Stimulated activated CD4-positive, alpha-beta T cell treated with anti-CD3 and anti-CD28 coated beads, TNF-alpha, amount 100 ng/mL, for 4 hours (primary cell): ENCODE measurements at places on chromosomes 12 and 14.

- DNase-seq, result no peak
Observed at GRCh38 chr12:124406043-124406442, 111.2 kb downstream of the RFLNA start.

GRCh38 chr14:73462048-73462715 lies 3.8 kb upstream of the NUMB start:
- no peak for DNase-seq

- no peak for DNase-seq
Observed at GRCh38 chr12:96136161-96136560, 58.0 kb upstream of the ELK3 start.

- no peak for DNase-seq
Observed at GRCh38 chr14:103693515-103693914, 21.7 kb downstream of the XRCC3 start.

- DNase-seq, result no peak
Observed at GRCh38 chr14:39339003-39339402, 93.2 kb downstream of the FBXO33 start.

DNA sequence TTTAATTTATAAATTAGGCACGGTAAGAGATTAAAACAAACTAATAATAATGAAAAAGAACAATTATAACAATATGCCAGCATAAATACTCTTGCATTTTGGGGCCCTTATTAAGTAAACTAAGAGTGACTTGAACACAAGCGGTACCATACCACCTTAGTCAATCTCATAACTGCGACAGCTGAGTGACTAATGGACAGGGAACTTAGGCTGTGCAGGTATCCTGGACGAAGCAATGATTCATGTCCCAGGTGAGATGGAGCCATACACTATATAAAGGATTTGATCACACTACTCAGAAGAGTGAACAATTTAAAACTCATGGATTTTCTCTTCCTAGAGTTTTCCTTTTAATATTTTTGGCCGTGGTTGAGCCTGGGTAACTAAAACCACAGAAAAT lies 4.3 kb downstream of the KLRC4 start:
- no peak for DNase-seq

DNA sequence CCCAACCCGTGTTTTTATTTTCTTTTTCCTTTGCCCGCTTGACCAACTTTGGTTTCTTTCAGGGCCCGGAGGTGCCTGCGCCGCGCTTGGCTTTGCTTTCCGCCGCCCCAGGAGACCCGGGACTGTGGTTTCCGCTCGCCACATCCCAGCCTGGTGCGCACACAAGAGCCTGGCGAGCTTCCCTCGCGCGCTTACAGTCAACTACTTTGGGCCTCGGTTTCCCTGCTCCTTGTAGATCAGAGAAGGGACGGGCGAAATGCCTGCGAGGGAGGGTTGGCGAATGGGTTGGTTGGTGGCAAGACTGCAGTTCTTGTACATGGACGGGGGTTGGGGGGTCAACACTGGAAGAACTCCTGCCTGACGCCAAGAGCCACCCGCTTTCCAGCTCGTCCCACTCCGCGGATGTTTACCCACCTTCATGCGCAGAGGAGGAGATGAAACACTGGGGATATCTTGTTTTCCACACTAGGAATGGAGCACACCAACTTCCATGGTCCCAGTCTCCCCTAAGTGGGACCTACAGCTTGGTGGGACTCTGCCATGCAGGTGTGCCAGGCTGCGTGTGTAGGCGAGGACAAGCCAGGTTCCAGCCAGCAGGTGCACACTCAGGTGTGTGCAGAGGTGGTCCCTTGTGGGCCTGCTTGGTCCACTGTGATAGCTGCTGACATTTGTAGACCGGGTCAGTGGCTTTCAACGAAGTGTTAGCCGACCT lies 16.6 kb upstream of the TBX3 start:
- no peak for DNase-seq

GRCh38 chr12:81010641-81011040 lies 67.2 kb upstream of the ACSS3 start:
- DNase-seq, result no peak

- no peak for DNase-seq
Observed at GRCh38 chr12:14921218-14921617, 17.1 kb downstream of the ERP27 start.

GRCh38 chr12:90071996-90072395 lies 363.4 kb upstream of the ATP2B1 start:
- no peak for DNase-seq

DNA sequence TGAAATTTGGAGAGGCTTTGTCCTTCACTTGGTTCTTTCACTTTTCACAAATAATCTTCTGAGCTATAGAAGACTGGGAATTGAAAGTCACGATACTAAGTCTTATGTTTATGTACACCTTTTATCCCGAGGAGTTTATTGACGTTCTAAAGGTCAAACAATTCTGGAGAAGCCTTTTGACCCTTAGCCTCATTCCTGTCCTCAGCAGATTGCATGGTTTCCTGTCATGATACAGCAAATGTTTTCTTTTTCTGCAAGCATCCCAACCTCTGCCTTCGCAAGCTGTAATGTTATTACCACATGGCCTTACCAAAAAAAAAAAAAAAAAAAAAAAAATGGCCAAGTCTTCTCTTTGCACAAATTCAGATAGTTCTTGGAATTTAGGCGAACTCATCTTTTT lies 411.7 kb upstream of the FLRT2 start:
- DNase-seq, result no peak

GRCh38 chr14:102295270-102295669 lies 9.7 kb downstream of the MOK start:
- no peak for DNase-seq

- no peak for DNase-seq
Observed at GRCh38 chr12:64172143-64172970, 49.7 kb downstream of the KICS2 start.

DNA sequence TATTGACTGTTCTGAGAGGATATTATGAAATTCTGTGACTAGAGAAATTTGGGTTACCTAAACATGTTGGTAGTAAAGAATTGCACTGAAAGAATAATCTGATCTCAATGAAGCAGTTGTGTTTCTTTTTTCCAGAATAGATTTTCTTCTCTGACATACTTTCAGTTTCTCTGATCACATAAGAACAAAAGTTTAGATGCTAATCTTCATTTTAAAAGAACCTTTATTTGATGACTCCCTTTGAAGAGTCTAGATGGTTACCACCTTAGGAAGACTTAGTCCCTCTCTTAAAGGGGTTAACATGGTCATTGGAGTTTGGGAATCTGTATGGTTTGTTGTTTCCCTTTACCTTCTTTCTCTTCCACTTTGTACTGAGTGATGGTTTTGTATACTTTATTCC lies 58.6 kb downstream of the MON2 start:
- no peak for DNase-seq

DNA sequence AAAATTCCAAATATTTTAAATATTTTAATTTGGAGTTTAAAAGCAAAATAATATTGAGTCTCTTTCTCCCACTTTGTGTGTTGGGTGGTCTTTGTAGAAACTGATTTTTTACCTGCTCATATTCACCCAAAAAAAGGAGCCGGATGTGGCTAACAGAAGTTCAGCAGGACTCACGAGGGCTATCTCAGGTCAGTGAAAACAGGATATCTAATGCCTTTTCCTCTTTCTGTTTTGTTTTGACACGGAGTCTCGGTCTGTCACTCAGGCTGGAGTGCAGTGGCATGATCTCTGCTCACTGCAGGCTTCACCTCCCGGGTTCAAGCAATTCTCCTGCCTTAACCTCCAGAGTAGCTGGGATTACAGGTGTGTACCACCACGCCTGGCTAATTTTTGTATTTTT lies 30.8 kb downstream of the COA8 start:
- no peak for DNase-seq

- DNase-seq, result no peak
Observed at GRCh38 chr12:32512910-32513309, 113.6 kb downstream of the FGD4 start.

GRCh38 chr12:127363392-127363791 lies 903.6 kb upstream of the TMEM132C start:
- DNase-seq, result no peak

DNA sequence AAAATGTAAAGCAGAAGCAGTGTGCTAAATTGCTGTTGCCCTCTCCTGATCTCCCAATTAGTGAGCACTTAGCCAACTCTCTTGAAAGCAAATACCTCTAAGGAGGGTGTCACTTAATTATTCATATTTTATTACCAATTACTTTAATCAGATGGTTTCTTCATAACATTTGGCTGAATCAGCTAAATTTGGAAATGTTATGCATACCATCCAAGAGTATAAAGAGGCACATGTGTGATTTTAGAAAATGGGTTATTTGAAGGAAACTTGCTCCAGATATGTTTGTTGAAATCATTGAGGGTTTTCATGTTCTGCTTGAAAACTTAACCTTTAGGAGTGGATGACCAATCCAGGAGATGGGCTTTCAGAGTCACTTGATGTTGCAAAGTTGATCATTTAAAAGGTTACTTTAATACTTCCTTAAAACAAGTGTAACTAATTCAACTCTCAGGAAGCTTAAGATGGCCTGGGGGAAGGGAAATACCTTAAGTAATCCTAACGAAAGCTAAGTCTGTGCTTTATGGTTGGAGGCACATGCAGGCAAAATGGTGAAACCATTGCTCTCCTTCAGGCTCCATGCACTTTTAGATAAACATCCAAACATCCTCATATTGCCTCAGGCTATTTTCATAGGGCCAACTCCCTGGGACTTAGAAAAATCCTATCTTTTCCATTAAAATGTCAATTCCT lies 434.5 kb downstream of the MDGA2 start:
- no peak for DNase-seq

DNA sequence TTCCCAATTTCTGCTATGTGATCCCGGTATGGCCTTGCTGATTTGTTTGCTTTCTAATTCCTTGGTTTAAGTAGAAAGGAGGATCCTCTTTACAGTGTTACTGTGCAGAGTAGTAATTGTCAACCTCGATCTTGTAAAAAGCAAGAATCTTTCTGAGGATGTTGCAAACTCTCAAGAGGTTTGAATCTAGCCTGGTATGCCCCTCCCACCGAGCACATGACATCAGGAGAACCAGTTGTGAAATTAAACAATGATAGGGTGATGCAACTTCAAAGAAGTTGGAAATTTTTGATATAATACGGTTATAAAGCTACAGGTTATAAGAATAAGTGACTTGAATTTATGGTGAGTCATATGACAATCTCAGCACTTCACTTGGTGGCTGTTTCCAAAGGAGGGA lies 35.0 kb upstream of the FUT8 start:
- no peak for DNase-seq

DNA sequence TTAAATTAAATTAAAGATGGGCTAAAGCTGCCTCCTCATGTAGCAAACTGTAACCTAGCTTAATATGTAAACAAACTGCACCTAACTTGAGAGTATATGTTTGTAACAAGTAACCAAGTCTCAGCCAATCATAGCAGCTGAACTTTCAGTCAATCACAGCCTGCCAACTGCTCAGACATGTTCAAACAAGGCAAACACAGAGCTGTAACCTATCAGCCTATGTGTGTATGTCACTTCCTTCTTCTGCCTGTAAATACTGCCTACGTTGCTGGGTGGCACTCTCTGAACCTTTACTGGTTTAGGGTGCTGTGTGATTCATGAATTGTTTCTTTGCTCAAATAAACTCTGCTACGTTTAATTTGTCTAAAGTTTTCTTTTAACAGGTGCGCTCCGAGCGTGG lies 2.9 kb downstream of the SERPINA6 start:
- no peak for DNase-seq

GRCh38 chr12:11693601-11694000 lies 44.1 kb downstream of the ETV6 start:
- DNase-seq, result no peak

- DNase-seq, result peak; percentile 23
Observed at GRCh38 chr14:95774265-95775160, 60.6 kb upstream of the TCL1A start.

DNA sequence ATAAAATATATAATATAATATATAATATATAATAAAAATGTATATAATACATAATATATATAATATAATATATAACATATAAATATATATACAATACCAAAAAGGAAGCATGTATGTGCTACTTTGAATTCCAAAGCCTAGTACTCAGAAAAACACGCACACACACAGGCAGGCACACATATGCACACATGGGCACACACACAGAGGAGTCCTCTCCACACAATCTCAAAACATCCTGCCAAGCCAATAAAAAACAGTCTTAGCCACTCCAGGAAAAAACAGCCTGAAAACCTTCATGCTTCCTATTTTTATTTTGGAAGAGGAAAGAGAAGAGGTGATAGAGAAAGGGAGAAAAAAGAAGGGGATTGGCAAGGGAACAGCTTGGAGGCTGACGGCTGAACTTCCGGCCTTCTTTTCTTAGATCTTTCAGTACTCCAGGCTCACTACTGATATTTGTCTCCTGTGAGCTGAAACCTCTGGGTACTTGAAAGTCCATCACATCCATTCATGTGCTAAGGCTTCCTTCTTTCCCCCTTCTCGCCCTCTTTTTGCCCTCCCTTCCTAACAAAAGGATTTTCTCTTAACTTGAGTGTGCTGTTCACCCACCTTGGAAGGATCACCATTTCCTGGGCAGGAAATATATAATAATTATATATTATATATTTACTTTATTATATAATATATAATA lies 394.2 kb downstream of the NUAK1 start:
- no peak for DNase-seq

DNA sequence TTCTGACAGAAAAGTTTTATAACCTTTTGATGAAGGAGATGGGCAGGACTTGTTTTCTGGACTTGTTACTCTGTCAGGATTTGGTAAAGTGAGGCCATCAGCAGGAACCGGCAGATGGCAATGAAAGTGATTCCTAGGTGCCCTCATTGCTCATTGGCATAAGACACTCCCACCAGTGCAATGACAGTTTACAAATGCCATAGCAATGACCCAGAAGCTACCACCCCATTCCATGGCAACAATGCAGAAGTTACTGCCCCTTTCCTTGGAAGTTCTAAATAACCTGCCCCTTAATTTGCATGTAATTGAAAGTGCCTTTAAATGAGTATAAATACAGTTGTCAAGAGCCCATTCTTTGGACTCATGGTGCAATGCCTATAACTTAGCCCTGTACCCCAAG lies 222.6 kb downstream of the CEP128 start:
- no peak for DNase-seq

GRCh38 chr14:76837524-76837923 lies 11.3 kb downstream of the LRRC74A start:
- DNase-seq, result no peak

DNA sequence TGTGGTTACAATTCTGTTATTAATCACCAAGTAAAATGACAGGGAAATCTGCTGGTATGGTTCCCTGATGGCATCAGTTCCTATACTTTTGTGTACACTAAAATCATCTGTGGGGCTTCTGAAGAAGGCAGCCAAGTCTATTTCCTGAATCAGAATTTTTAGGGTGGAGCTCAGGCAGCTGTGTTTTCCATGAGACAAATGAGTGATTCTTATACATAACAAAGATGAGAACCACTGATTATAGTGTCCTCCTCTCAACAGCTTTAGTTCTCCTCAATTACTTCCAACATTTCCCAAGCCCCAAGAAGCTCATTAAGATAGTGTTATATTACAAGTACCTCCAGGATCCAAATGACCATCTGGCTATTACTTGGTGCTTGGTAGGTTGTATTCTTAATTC lies 64.5 kb upstream of the USP44 start:
- DNase-seq, result no peak

DNA sequence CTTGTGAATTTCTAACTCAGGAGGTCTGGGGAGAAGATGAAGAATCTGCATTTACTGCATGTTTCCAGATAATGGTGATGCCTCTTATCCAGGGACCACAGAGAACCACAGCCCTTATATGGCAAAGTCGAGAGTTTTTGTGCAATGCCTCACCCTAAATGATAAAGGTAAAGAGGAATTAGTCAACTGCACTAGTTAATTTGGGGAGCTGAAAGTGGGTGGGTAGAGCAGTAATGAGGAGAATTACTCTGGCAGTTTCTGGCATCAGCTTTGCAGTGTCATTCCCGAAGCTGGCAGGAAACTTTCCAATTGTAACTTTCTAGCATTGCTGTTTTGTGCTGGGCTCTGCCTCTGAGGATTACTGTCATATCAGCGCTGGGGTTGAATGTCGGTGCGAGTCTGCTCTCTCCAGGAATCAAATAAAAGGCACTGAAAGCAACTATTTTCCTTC lies 10.3 kb downstream of the EGLN3 start:
- DNase-seq, result no peak
